ENCODE measurements at places on chromosomes 11 and 22.

- DNase-seq, result no peak
Observed at GRCh38 chr11:82718307-82718706, 15.4 kb downstream of the FAM181B start.

- DNase-seq, result no peak
Observed at GRCh38 chr11:15970506-15971214, 385.7 kb downstream of the SOX6 start.

DNA sequence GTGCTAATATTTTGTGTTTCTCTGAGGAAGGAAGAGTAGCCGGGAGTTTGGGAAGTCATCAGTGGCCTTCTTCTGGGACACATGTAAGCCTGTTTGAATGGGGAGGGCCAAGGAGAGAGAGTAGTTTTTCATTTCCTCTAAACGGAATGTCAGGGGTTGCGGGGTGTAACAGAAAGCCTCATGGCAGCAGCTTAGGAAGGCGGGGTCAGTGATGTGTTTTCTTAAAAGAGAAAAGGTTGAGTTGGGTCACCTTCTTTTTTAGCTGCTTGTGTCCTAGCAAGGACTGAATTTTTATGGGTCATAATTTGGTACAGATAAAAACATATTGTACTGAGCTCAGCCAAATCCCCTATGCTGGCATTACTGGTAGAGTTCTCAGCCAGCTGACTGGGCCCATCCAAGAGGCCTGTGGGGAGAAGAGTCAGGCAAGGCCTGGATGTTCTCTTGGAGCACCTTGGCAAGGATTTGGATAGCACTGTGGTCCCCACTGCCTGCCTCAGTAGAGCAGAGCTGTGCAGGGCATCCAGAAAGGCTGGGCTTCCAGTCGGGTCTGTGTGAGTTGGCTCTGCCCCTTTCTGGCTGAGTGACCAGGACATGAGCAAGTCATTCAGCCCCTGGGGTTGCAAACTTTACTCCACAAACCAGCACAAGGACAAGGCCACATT, 29.4 kb upstream of the NAV2 start:
- DNase-seq, result no peak

GRCh38 chr11:92790926-92791616, 178.4 kb upstream of the MTNR1B start:
- DNase-seq, result no peak

DNA sequence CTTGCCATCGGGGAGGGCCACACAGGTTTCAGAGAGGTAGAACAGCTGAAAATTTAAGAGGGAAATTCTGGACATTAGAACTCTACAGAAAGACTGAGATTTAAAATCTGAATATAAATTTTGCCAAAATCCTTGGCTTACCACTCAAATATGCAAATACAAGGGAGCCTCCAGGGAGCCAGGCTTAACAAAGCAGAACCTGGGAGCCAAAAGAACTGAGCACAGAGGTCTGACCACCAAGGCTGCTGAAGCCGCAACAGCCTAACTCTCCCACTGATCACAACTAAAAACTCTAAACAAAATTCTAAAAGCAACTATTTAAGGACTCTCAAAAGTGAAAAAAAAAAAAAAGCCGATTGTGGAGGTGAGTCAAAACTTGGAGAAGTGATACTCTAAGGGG, 34.3 kb downstream of the IZUMO1R start:
- no peak for DNase-seq

- DNase-seq, result no peak
Observed at GRCh38 chr11:37451903-37452302, 853.9 kb upstream of the RAG2 start.

All from NK-92 treated with Interleukin-12 subunit alpha and Interleukin-12 subunit beta, amount 100 ng/mL, for 24 hours (cell line).